ENCODE measurements at places on chromosomes 1 and 21. TPM values are rescaled to one million over a fixed set of nuclear protein-coding genes. Genes with fewer than 3 reads are reported as not detected.

GRCh38 chr1:17516303-17517214 is 22.9 kb upstream of the ARHGEF10L start:
- DNase-seq: no peak

- DNase-seq: no peak
Measured at GRCh38 chr21:38493549-38494250, 4.6 kb downstream of the ERG start.

GRCh38 chr1:171988243-171988885 is 147.1 kb downstream of the DNM3 start:
- DNase-seq: no peak

- no peak for DNase-seq
Measured at GRCh38 chr1:46220808-46221207, 17.7 kb downstream of the LURAP1 start.

DNA sequence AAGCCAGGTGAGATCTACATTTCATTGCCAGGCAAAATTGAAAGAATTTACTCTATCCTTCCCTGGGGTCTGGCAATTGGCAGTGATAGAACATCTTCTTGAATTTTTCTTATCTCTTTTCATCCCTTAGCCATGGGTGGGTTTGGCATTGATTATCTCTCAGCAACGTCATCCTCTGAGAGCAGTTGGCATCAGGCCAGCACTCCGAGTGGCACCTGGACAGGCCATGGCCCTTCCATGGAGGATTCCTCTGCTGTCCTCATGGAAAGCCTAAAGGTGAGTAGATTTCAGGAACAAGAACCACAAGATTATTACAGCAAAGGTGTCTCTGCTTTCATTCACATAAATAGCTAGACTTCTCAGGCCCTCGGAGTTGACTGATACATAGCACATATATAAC is 39.3 kb downstream of the NCF2 start:
- no peak for DNase-seq

Gene NTPCR
- polyA plus RNA-seq: 27.2 TPM

Gene OR2T35
- polyA plus RNA-seq: not detected

Gene LRRC38
- polyA plus RNA-seq: 42.3 TPM
